ENCODE measurements at places on chromosomes 3 and 15.
A peak's percentile ranks its signal among the peaks of the same experiment; 100 is the strongest.

GRCh38 chr3:50639055-50639494 lies 22.1 kb downstream of the MAPKAPK3 start:
- no peak for DNase-seq

GRCh38 chr3:155885292-155885691 lies 14.8 kb downstream of the GMPS start:
- no peak for DNase-seq

DNA sequence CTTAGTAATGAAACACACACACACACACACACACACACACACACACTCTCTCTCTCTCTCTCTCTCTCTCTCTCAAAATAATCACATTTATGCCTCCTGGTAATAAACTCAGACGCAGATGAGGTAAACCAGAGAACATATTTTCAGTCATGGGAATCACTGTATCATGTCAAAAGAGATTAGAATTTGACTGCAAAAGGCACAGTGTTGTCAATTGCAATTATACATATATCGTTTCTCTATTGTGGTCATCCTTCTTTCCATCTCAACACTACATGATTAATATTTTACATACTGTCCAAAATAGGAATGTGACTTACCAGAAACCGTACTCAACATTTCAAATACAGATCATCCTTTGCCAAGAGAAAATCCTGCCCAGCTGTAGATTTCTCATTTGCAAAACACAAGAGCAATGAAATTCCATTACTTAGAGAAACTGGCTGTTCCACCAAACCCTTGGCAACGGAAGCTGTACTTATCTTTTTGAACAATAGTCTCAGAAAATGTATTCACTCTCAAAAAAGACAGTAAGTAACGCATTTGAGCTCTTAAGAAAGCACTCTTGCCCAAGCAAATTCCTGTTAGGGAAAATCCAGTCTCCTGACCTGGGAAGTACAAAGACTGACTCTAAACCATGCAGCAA lies 24.3 kb downstream of the PDZRN3 start:
- DNase-seq = peak; percentile 54

GRCh38 chr15:63075984-63076713 lies 33.6 kb downstream of the TPM1 start:
- no peak for DNase-seq

- DNase-seq = no peak
Measured at GRCh38 chr3:42184651-42185443, 81.1 kb downstream of the CCK start.

DNA sequence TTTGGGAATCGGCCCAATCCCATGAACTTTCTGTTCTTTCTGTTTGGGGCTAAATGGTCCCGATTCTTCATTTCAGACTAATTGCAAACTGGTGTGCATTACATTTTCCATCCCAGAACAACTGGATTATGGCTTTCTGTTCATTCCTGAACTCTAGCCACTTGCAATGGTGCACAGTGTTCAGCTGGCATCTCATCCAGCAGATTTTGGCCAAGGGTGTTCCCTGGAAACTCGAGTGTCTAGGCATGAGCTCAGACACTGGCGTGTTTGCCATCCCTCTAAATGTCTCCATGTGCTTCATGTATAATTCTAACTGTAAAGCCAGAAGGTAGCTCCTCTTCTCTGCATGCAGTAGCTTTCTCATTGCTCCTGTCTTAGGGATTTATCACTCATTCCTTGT lies 97.1 kb upstream of the MYZAP start:
- DNase-seq = peak; percentile 86

DNA sequence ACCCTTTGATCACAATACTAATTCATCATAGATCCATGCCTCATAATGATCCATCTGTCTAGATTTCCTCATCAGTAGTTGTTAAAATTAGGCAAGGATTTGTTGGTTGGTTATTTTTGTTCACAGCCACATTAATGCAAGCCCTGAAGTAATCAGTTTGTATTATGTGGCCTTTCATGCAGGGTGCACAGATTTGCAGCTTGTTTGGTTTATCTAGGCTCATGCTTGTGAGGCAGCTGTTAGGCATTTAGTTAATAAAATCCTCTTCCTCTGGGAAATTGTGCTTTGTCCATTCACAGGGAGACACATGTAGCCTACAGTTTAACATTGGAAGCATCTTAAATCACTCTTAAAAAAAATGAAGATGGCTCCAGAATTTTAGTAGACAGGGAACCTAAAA lies 162.8 kb upstream of the ZNF385D start:
- no peak for DNase-seq

GRCh38 chr3:71813704-71814103 lies 28.8 kb upstream of the PROK2 start:
- no peak for DNase-seq

GRCh38 chr3:171284308-171285075 lies 175.7 kb downstream of the TNIK start:
- DNase-seq = no peak

DNA sequence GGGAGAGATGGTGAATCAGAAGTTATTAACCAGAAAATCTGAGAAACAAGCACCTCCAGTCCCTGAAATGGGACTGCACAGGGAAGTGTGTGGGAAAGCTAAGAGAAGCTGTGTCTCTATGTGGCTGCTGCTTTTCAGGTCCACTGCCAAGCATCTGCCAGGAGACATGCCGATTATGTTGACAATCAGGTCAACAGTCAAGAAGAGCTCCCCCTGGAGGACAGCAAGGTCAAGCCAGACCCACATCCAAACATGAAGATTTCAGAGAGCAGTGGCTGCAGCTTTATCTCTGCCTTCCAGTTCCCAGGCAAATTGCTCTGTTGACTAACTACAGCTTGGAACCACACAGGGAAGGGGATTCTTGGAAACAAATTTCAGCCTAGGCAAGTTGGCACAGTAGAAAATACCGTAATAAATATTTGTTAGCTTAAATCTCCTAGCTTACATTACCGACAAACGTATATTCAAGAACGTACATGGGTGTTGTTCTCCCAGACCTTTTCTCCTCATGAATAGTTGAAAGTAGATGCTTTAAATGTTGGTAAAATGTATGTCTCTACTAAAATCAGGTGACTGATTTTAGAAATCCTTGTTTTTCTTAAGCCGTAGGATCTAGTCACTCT lies 394.5 kb upstream of the RARB start:
- no peak for DNase-seq

GRCh38 chr15:90545095-90545494 lies 15.4 kb downstream of the CRTC3 start:
- DNase-seq = no peak

DNA sequence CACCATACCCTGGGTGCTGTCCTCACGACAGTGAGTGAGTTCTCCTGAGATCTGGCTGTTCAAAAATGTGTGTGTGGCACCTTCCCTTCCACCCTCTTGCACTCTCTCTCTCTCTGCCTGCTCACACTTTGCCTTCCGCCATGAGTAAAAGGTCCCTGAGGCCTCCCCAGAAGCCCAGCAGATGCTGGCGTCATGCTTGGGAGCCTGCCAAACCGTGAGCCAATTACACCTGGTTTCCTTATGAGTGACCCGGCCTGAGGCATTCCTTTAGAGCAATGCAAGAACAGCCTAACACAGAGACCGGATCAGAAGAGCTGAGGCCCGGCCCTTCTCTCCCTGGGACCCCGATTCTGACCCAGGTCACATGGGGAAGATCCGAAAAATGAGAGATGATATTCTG lies 15.4 kb downstream of the TMEM44 start:
- DNase-seq = no peak

DNA sequence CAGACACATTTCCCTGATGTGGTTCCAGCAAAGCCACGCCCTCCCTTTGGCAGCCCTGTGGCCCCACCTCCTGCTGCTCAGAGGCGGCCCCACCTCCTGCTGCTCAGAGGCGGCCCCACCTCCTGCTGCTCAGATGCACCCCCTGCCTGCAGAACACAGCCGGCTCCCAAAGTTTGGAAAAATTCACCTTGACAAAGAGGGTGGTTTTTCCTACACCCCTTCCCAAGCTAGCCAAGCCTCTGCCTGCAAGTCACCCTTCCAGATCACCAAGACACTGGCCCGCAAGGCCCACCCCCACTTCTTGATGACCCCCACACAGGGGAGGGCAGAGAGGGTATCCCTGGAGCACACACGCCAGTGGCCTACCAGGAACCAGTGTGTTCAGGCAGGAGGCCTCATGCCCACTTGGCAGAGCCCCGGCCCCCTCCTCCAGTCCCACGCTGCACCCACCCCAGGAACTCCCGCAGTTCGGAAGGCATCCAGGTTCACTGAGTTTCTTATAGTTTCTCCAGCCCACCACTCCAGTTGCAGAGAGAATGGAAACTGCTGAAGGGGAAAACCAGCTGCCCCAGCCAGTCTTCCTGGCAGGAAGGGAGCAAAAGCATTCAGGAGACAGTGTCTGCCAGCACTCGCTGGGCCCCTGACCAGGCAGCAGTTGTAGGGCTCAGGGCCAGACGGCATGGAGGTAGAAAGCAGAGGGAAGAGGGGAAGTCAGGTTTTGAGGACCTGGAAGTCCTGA lies 2.3 kb upstream of the HAPLN3 start:
- peak; percentile 92 for DNase-seq

DNA sequence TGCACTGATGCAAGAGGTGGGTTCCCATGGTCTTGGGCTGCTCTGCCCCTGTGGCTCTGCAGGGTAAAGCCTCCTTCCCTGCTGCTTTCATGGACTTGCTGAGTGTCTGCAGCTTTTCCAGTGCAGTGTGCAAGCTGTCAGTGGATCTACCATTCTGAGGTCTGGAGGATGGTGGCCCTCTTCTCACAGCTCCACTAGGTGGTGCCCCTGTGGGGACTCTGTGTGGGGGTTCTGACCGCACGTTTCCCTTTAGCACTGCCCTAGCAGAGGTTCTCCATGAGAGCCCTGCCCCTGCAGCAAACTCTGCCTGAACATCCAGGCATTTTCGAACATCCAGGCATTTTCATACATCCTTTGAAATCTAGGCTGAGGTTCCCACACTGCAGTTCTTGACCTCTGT lies 329.8 kb upstream of the NAALADL2 start:
- DNase-seq = no peak

- DNase-seq = no peak
Measured at GRCh38 chr3:1374471-1374870, 281.6 kb downstream of the CNTN6 start.

DNA sequence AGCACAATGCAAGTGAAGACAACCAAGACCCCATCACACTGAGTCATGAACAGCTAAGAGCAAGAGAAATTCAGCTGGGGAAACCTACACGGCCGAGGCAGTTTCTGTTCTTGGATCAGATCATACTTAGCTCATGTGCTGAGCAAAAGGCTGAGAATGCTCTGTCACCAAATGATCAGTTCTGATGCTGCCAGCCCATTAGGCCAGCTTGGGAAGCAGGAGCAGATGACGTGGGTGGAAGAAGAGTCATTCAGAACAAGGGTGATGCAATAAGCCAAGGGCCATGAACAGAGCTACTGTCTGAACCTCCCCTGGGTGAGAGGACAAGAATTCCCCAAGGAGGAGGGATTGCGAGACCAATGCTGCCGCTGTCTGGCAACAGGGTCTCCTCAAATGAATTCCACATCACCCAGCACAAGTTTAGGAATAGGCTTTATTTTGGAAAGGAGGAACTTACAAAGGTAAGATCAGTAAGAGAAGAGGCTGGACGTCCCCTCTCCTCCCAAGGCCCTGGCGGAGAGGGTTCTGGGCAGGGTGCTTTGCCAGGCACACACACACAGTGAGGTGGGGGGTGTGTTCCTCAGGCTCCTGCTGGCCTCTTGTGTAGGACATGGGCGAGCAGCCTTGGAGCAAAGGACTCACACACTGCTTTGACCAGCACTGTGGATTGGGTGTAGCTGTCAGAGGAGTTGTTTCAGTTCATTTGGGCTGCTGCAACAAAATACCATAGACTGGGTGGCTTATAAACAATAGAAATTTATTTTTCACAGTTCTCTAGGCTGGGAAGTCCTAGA lies 65.6 kb upstream of the CTXND1 start:
- DNase-seq = no peak
